ENCODE measurements at places on chromosomes 1 and 21. TPM values are rescaled to one million over a fixed set of nuclear protein-coding genes. Genes with fewer than 3 reads are reported as not detected.

DNA sequence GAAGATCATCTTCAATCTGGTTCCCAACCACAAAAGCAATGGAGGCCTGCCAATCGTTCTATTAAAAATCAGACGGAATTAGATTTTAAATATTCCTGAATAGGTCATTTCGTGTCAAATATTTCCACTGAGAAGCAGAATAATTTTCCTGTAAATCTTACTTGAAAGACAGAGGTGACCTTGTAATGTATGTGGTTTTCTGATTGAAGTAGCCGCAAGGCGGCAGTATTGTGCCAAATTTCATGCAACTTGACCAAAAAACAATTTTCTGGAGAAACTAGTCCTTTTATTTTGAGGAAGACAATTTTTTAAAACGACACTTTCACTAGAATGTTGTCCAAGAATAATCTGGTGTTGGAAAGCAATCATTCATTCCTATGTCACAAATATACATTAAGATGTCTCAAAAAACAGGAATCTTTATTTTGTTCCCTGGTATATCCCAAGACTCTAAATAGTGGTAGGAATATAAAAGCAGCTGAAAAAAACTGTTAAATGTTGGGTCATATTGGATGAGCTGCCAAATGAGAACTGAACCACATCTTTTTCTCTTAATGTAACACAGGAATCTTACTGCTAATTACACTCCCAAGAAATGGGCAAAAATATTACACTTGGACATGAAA lies 33.6 kb downstream of the SPAG17 start:
- DNase-seq = peak; percentile 66

- DNase-seq = peak; percentile 75
Measured at GRCh38 chr1:176374967-176375569, 87.9 kb upstream of the PAPPA2 start.

DNA sequence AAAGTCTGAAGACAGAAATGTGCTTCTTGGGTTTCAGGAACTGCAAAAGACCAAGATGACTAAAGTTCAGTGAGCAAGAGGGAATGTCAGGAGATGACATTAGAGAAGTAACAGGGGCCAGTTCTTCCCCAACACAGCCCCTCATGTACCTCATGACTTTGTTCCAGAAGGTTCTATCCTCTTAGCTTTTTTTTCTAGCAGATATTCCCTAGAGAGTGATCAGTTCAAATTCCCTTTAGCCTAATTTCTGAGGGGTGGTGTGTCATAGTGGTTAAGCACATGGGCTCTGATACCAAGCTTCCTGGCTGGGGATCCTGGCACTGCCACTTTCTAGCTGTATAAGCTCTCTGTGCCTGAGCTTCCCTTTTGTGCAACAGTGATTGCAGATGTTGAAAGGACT lies 108.0 kb downstream of the LBR start:
- peak; percentile 46 for DNase-seq

DNA sequence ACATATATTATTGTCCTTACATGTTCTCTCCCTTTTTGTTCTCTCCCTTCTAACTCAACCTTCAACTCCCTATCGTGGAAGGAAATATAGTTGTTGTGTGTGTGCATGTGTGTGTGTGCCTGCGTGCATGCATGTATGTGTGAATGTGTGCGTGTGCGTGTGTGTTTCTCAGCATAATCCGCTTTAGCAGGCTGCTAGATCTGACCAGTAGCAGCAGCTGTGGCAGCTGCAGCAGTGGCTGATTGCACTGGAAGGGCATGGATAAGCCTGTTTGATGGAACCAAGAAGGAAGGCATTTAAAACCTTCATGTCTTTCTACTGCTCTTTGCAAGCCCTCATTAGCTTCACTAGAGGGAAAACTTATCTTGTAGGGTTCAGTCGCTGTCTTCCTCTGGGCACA lies 65.6 kb upstream of the IRF2BP2 start:
- DNase-seq = no peak

DNA sequence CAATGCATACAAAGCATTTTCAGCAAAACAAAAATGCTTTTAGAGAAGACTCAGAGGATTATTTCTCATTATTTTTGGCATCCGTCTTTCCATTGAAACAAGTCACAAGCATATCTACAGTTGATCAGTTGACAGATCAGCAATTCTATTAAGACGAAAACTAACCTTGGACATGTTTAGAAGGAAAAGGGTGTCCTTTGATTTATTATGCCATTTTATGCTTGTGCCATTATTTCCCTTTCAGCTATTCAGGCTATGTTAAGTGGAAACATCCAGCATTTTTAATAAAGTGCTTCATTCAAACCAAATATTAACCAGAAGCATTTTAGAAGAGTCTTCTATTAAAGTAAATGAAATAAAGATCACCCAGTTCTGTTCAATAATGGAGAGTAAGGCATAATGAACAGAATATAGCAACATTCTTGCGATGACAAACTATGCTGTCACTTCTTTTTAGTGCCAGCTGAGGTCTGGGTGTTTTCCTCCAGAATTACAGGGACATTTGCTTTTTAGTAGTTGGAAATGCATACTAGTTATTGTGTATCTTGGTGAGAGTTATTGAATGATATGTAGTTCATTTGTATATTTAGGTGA lies 481.4 kb downstream of the PLA2G4A start:
- no peak for DNase-seq

DPH2 gene
- total RNA-seq = 21.5 TPM

PEF1 gene
- 121 TPM for total RNA-seq

- no peak for DNase-seq
Measured at GRCh38 chr1:64013395-64013794, 190.0 kb upstream of the UBE2U start.

TAS1R3 gene
- 0.15 TPM for total RNA-seq

PGM1 gene
- total RNA-seq = 99.7 TPM

- DNase-seq = no peak
Measured at GRCh38 chr1:248852481-248853405, 6.1 kb downstream of the ZNF692 start.

- no peak for DNase-seq
Measured at GRCh38 chr1:46605232-46605631, 1.2 kb upstream of the MKNK1 start.

- no peak for DNase-seq
Measured at GRCh38 chr21:19490481-19490880, 1086.9 kb upstream of the TMPRSS15 start.

DDR2 gene
- 1.2 TPM for total RNA-seq

PIGR gene
- total RNA-seq = 3.8 TPM

- DNase-seq = no peak
Measured at GRCh38 chr1:25478633-25479032, 47.9 kb downstream of the MACO1 start.

PIK3C2B gene
- 1.9 TPM for total RNA-seq

DNA sequence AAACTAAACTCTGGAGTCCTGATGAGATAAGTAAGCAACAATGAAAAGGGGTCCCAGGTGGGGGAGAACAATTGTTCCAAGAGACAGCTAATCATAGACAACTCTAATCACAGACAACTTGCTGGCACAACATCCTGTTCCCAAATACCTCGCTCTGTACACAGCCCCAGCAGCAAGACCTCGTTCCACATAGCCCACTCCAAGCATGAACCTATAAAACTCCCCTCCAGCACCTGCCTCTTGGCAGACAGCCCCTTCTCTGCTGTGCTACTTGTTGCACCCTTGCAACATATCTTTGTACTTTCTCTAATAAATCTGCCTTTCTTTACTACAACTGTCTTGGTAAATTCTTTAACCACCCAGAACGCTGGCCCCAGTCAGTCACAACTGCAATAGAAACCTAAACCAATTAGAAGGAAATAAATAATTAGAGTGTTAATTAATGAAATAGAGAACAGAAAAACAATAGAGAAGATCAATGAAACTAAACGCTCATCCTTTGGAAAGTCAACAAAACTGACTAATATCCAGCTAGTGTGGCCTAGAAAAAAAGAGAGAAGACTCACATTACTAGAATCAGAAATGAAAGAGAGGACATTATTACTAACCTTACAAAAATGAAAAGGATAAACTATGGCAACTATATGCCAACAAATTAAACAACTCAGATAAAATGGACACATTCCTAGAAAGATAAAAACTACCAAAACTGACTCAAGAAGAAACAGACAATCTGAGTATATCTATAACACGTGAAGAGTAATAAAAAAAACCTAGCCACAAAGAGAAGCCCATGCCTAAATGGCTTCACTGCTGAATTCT lies 36.1 kb downstream of the LRRC40 start:
- DNase-seq = no peak

DNA sequence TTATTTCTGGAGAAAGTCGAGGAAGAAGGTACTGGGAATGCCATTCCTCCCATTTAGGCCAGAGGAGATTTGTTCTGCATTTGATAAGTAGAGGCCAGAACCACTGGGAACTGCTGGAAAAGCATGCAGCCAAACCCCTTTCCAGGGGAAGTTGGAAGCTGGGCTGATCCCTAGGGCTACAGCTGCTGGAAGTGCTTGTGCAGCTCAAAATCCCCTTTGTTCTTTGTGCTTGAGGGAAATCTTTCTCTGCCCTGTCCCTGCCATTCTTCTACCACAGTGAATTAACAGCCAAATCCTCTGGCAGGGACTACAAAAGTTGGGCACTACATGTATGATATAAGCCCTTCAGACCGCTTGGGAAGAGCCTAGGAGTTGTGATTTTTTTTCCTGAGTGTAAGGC lies 734.1 kb downstream of the LRRIQ3 start:
- no peak for DNase-seq

KIF14 gene
- 5.6 TPM for total RNA-seq

DNA sequence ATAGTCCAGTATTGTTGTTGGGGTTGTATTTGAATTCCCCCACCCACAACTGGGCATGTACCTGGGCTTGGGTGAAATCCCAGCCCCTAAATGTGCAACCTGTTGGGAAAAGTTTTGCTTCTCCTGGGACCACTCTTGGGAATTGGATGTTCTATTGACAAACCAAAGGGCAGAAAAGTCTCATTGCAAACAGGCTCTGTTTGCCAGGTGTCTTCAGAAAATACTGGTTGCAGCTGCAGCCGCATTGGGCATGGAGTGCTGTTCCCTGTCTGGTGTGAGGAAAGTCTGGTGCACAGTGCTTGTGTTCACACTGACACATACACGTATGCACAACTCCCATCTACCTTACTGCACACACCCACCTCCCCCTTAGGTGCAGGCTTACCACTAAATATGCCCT lies 12.1 kb downstream of the PTPRU start:
- DNase-seq = no peak

- DNase-seq = peak; percentile 23
Measured at GRCh38 chr1:214135886-214136285, 145.1 kb upstream of the SMYD2 start.

CFHR3 gene
- not detected for total RNA-seq

- DNase-seq = no peak
Measured at GRCh38 chr1:17134034-17134433, 14.8 kb upstream of the PADI2 start.

Data from renal cortical epithelial cell (primary cell).